ENCODE measurements at places on chromosomes 5 and 9.

DNA sequence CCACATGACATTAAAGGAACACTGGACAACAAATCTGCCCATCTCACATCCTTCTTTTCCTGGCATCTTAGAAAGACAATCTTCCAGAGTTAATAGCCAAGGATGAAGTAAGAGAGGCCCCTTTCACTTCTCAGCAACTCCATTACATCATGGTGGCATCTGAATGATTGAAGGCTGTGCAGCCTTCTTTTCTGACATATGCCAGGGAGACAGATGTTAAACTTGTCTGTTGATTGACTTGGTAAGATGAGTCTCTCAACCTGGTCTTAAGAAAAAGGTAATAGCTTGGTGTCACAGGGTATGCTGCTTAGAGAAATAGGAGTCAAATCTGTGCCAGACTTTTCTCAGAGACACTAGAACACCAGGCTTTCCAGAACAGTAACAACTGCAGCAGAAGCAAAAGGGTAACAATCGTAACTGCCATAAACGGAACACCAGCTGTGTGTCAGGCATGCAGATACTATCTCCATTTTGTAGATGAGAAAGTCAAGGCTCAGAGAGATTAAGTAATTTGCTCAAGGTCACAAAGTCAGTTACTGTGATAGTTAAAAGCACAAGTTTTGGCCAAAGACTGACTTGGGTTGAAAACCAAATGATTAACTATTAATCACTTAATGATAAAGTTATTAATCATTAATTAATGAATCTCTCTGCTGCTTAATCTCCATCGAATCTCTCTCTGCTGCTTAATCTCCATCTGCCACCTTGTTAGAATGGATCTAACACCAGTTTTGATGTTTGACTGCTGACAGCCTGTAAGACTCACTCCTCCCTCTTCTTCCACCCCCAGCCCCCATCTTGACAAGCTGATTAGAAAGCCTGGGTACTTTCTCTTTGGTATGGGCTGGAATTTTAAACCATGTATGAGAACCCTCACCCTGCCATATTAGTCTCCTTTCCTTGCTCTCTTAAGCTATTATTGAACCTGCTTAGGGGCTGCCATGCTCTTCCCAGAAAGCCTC is 353.5 kb downstream of the ENC1 start:
- DNase-seq = no peak

- DNase-seq = no peak
Measured at GRCh38 chr9:93041108-93041802, 17.2 kb upstream of the SUSD3 start.

DNA sequence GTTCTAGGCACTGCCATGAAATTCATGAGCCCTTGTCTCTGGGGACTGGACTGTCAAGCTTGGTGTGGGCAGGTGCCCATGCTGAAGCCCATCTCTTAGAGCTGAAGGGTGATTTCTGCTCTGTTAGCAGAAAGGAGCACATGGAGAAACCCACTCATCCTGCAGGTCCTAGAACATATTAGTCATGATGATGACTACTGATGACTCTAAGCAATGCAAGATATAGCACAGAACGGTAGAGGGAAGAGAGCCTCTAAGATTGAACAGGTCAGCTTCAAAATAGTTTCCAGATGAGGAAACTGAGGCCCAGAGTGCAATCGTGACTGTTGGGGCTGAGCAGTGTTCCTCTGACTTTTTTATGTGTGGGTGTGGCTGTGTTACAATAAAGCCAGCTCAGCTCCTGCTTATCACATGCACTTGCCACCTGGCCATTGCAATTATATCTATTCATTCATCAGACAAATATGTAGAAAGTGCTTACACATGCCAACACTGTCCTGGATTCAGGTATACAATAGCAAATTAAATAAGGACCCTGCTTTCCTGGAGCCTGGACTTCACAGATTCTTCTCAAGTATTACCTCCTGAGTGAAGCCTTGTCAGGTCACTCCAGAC is 140.2 kb upstream of the BRINP1 start:
- no peak for DNase-seq

- no peak for DNase-seq
Measured at GRCh38 chr5:44943647-44944046, 134.9 kb downstream of the MRPS30 start.

GRCh38 chr5:36395260-36395659 is 93.6 kb upstream of the RANBP3L start:
- DNase-seq = no peak

DNA sequence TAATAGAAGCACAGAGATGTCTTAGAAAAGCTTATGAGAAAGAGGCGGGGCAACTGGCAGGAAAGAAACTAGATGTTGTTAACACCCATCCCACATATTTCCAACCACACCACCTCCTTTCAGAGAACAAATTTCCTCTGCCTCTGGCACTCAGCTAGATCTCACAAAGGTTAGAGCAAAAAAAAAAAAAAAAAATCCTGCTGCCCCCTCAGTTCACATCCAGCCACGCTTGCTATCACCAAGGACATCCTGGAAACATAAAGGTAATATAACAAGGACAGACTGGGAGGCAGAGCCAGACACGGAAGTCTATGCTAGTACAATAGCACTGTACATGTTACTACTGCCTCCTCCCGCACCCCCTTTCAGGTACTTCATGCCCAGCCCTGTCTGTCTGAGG is 238.0 kb upstream of the PTGER4 start:
- DNase-seq = no peak

DNA sequence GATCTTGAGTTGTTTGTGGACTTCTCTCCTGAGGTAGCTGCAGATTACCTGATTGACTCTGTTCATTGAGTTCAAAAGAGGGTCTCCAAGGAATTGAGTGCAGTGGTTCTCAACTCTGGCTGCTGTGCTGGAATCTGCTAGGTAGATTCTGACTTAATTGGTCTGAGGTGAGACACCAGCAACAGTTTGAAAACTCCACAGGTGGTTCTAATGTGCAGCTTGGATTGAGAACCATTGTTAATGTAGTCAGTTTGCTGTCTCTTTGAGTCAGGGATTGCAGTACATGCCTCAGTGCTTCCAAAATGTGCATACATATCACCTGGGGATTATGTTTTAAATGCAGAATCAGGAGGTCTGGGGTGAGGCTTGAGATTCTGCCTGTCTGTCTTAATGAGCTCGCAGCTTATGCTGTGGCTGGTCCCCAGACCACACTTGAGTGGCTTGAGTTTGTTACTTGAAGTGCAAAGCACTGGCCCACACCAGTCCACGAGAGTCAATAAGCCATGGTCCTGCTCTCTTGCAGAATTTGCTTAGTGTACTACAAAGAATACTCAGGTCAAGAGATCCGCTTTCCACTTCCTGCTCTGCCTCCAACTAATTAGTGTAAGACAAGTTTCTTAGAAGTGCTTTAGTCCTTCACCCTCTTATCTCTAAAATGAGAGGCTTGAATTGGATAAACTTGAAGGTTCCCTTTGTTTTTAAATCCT is 82.3 kb downstream of the ATG10 start:
- DNase-seq = no peak

DNA sequence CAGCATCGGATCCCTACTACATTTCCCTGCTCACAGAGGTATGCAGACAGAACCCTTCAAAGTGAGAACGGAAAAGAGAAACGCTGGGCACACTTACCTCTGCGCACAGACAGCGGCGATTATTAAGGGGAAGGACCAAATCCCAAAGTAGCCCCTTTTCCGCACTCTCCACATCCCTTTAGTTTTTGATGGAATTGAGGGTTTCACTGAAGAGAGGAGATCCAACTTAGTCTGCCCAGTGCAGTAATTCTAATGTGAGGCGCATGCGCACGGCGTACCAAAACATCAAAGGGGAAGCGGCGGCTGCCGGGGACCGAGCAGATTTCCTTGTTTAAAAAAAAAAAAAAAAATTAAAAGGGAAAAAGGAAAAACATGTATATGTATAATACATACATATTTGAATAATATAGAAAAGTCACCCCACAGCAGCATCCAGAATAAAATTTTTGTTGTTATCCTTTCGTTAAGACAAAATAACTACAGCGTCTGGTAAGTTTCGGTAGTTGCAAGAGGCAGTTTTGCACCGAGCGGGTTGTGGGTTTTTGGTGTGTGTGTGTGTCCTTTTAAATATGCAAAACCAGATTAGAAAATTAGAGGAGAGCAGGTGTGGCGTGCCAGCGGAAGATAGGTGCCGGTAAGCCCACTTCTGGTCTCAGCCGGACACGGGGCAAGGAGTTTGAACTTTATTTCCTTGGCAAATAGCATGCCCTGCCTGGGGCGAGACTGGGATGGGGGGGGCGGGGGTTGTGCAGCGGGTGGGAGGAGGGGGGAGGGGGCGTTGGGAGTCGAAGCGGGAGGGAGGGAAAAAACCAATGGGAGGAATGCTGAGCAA is at the start of gene GABRB2:
Gene GABRB2 (minus strand): TSS at position 256 of the 832 bp plus-strand sequence. CDS start 82 bp downstream, at position 174.
- DNase-seq = no peak

DNA sequence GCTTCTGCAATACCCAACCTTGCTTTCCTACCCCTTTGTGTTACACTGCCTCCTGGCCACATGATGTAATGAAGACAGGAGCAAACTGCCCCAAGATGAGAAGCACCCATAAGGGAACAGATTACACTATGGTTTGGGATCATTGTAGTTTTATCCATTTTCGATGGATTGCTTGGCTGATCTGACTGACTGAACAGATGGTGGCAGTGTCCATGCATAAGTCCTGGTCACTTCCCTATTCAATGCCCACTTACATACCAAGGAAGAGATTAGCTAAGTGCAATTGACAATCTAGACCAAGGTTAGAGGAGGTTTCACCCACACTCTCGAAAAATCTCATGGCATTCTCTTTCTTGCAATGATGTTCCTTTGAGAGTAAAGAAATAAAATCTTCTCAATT is 319.9 kb downstream of the RAB3C start:
- no peak for DNase-seq

- DNase-seq = no peak
Measured at GRCh38 chr5:171984748-171985419, 21.6 kb downstream of the FBXW11 start.

DNA sequence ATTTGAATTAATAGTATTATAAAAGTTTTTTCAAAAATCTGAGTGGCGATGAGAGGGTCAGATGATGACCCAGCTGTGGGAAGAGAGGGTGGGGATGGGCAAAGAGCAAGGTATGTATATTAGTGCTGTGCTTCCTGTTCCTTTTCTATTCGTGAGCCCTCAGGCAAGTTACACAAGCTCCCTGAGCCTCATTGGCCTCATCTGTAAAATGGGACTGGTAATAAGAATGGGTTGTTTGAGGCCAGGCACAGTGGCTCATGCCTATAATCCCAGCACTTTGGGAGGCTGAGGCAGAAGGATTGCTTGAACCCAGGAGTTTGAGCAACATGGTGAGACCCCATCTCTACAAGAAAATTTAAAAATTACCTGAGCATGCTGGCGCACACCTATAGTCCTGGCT is 24.0 kb upstream of the MLANA start:
- no peak for DNase-seq

DNA sequence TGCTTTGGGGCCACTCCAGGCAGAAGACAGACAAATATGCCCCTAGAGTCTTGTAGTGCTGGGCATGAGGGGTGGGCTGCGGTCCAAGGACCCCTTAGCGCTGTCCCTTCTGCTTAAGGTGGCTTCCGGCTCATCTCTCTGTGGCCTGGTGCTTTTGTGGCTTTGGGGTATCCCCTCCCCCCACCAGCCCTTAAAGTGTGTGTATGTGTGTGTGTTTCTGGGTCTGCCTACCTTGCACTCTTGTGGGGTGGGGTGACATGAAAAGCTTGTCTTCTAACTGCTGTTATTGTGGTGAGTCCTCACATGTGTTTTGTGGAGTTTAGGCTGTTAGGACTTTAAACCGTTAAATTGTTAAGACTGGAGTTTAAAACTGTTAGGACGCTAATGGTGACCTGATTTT is 23.6 kb downstream of the MARCHF6 start:
- no peak for DNase-seq

DNA sequence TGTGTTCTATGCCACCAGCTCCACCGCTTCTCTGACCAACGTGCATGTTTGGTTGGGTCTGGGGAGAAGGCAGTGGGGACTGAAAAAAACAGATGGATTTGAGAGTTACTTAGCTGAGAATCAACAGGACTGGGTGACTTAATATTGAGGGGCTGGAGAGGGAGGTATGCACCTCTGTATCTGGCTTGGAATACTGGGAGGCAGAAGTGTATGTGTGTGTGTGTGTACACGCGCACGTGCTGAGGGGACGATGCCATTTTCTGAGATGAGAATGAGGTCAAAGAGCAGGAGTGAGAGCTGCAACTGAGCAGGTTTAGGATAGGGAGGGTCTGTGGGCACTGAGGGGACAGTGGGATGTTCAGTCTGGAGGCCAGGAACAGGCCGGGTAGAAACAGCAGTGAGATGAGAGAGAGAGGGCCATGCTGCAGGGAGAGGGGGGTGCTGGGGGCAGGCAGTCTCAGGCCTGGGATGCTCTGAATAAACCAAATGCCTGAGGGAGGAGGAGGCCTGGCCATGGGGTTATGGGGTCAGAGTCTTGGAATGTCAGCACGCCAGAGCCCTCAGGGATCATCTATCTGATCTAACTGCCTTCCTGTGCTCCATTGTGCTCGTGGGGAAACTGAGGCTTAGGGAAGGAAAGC is 14.0 kb downstream of the PDGFRB start:
- no peak for DNase-seq

- no peak for DNase-seq
Measured at GRCh38 chr5:36607838-36608783, 1.7 kb downstream of the SLC1A3 start.

GRCh38 chr5:116766470-116766947 is 191.9 kb upstream of the SEMA6A start:
- no peak for DNase-seq

DNA sequence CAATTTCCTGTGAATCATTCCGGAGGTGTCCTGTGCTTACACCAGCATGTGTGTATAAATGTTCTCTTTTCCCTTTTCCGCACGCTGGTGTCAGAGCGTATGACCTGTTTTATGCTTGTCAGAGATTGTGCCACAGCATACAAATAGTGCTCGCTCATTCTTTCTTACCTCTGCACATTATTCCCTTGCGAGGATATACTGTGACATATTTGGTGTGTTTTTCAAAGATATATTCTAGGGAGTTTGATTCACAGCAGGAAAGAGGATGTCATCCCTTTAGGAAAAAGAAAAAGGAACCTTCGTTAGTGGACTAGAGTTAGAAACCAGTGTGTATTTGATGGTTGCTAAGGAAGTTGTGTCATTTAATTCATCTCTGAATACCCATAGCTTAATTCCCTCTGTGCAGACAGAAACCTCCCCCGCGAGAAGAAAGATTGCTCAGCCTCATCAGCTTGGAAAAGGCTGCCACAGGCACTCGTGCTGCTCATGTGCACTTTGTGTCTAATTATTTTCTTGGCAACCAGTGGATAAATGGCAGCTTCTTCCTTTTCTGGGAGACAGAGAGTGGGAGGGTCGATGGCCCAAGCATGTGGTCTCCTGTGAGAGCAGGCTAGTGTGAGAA is 14.7 kb upstream of the CCIN start:
- no peak for DNase-seq

DNA sequence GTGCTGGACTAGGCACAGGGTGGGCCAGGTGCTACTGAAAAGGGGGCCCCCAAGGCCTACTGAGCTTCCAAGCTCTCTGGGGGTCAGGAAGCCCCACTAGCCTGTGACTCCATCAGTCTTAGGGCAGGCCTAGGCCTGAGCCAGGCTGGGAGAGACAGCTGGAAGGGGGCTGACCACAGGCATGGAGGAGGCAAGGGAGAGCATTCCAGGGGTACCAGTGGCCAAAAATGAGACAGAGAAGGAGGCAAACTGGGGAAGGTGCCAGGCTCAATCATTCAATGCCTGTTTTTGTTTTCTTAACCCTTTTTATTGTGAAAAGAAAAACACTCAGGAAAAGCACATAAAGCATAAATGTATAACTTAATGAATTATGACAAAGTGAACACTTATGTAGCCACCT is 26.2 kb upstream of the TCF7 start:
- DNase-seq = no peak

Measured in H1 (cell line).